ENCODE measurements at places on chromosomes 7 and 10.
A peak's percentile ranks its signal among the peaks of the same experiment; 100 is the strongest.

- DNase-seq: no peak
These were observed 341.6 kb downstream of the RNLS start for GRCh38 chr10:88241501-88241900.

GRCh38 chr7:51126324-51126723 lies 190.3 kb downstream of the COBL start:
- no peak for DNase-seq

GRCh38 chr7:29748286-29749099 lies 57.8 kb upstream of the WIPF3 start:
- DNase-seq: peak; percentile 67

GRCh38 chr10:57506414-57507094 lies 761.1 kb downstream of the IPMK start:
- DNase-seq: no peak

- DNase-seq: no peak
These were observed 609.7 kb downstream of the PTPRN2 start for GRCh38 chr7:157977717-157978496.

DNA sequence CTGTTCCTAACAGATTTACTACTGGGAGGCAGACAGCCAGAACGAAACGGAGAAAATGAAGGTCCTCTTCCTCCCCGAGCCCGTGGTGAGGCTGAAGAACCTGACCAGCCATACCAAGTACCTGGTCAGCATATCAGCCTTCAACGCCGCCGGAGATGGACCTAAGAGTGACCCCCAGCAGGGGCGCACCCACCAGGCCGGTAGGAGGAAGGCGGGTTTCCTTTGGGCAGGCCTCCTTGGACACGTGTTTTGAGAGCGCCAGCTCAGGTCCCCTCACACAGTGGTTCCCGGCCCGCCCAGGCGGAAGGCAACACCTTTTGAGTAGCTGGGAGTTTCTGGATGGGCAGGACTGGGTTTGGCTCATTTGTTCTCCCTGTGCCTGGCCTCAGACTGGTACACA lies 474.0 kb upstream of the FOXK1 start:
- DNase-seq: no peak

DNA sequence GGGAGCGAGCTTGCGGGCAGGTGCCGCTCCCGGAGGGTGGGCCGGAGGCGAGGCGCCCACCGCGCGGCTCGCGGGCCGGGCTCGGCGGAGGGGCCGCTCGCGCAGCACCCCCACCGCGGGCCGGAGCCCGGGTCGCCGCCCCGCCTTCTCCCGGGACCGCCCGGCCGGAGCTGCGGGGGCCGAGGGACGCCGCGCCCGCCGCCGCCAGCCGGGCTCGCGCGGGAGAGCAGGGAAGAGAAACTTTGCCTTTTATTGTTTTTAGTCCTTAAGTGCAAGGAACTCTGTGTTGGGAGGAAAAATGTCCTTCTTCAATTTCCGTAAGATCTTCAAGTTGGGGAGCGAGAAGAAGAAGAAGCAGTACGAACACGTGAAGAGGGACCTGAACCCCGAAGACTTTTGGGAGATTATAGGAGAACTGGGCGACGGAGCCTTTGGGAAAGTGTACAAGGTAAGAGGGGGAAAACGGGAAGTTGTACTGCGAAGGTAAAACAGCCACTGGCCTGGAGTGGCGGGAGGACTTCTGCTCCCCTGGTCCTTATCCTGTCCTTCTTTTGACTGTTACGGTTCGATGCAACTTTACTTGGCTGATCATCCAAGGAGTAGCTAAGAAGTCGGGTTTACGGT lies 620 bp downstream of the SLK start:
- DNase-seq: peak; percentile 81

- DNase-seq: no peak
These were observed 166.5 kb upstream of the GNAI1 start for GRCh38 chr7:79968077-79968648.

GRCh38 chr7:110157631-110158362 lies 933.1 kb upstream of the LRRN3 start:
- no peak for DNase-seq

- no peak for DNase-seq
These were observed 370.5 kb upstream of the NPVF start for GRCh38 chr7:25598765-25599164.

DNA sequence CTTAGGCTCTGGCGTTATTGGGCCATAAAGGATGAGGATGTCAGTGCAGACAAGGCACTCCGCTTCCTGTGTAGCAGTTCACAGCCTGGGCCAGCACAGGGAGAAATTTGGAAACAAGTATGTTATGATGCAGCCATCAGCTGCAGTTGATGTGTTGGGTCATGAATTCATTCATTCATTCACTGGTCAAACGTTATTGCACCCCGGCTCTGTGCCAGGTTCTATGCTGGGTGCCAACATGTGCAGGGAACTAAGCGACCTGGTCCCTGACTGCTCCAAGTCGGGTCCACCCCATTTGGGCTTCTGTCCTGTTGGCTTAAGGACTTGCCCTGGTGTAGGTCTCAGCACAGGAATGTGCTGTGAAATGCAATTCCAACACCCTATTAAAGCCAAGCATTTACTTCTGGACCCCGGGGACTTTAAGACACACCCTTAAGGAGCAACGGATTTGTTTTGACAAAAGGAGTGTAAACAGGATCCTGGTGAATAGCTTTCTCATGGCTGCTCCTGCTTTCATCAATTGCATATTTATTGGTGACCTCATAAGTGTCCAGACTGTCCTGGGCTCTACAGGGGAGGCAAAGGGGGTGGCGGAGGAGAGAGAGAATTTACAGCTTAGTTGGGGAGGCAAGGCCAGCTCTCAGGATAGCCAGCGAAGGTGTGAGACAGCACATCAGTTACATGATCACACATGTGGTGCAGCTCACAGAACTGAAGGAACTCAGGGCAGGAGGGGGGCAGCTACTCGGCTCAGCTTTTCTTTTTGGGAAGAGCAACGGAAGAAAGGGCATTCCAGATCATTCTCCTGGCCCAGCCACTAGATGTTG lies 158.6 kb downstream of the GRK5 start:
- no peak for DNase-seq

- DNase-seq: peak; percentile 85
These were observed 90.7 kb upstream of the KIAA1217 start for GRCh38 chr10:24118246-24118645.

GRCh38 chr10:87598700-87599099 lies 61.0 kb upstream of the PAPSS2 start:
- DNase-seq: no peak

- DNase-seq: no peak
These were observed 20.3 kb upstream of the PCBD1 start for GRCh38 chr10:70908406-70909296.

- no peak for DNase-seq
These were observed 42.4 kb downstream of the INSIG1 start for GRCh38 chr7:155340071-155340531.

DNA sequence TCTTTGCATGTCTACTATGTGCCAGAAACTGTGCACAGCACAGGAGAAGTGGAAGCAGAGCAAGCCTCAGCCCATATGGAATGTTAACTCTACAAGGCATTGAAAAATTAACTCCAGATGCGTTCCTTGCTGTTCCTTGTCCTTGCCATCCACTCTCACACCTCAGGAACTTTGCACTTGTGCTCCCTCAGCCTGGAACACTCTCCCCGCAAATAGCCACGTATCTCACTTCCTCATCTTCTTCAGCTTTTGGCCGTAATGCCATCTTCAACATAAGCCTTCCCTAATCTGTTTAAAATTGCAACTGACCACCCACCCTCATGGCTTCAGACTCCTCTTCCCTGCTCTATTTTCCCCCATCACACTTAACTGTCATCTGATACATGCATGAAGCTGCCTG lies 83.2 kb upstream of the CAPZA2 start:
- DNase-seq: no peak

DNA sequence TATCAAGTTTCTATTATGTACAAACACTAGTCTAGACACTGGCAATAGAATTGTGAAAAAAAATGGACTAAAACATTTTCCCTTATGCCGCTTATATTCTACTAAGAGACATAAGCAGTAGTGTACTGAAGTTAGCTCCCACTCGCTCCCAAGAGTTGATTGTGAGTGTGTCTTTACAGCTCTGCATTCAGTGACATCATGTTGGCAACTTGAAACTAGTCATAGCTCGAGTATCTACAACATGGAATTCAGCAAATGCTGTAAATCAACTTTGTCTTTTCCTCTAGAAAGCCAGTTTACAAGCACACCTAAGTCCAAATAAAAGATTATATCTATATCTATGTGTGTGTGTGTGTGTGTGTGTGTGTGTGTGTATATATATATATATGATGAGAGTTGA lies 58.8 kb upstream of the MAGI2 start:
- no peak for DNase-seq

DNA sequence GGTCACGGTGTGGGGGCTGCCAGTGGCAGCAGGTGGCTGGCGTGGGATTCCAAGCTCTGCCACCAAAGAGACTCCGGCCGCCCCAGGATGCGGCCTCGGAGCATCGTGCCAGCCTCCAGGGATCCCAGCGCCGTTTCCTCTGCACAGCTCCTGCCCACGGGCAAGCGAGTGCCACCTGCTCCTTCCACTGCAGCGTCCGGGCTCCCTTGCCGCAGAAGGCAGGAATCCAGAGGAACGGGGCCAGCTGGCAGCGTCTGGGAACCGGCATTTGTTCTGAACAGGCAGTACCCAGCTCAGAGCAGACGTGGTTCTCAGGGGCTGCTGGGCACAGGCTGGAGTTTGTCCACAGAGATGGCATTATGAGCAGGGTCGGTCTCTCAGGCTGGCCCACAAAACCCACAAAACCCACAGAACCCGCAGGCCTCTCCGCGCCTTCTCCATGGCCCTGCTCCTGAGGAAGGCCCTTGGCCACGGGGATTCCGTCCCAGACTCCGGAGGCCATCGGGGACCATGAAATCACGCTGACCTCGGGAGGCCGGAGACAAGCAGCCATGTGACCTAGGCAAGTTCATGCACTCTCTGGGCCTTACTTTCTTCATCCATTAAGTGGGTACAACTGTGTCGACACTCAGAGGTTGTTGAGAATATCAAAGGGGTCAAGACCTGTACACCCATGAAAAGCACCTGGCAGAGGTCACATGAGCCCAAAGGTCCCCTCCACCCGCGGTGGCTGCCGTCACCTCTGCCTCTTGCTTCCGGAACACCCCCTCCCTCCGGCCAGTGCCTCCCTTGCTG lies 72.1 kb upstream of the TNRC18 start:
- DNase-seq: no peak

DNA sequence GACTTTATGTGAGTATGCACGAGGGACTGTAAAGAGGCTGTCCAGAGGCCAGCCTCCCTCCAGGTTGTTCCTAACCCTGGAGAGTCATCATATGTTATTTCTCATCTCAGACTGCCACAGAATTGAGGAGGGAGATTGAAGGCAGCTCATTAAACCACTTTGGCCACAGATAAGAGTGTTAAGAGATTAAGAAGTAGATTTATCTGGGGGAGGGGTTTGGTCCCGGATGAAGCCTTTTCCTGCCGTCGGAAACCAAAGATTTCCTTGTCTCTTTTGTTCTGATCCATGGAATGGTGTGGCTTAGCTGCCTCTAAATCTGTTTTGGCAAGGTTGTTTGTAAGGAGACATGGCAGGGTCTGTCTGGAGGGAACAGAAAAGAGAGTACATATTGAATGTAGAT lies 338.8 kb downstream of the AUTS2 start:
- DNase-seq: no peak

- DNase-seq: no peak
These were observed 116.7 kb downstream of the REEP3 start for GRCh38 chr10:63637901-63638327.

DNA sequence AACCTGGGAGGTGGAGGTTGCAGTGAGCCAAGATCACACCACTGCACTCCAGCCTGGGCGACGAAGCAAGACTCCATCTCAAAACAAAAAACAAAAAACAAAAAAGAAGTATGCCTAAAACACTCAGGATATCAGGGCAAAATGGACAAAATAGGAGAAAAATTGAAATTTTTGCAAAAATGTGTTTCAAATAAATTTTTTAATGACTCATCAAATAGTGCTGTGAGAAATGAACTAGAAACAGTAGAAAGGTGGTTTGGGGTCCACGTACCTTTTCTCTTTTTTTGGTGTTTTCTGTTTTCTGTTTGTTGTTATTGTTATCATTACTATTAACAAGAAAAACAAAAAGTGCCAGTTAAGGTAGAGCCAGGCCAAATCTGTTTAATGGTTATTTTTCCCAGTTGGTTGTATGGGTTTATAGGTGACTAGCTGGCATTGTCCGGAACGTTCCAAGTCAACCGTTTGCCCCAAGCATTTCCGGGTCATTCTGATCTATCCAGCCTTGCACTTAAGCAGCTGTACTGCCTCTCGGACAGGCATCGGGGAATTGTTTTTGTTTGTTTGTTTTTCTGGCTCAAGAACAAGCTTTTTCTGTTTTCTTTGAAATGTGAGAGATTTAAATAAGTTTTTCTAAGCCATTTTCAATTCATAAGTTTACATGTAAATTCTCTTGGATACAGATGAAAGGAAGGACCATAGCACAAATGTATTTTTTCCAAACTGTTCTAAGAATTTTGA lies 157.0 kb upstream of the NEBL start:
- no peak for DNase-seq

DNA sequence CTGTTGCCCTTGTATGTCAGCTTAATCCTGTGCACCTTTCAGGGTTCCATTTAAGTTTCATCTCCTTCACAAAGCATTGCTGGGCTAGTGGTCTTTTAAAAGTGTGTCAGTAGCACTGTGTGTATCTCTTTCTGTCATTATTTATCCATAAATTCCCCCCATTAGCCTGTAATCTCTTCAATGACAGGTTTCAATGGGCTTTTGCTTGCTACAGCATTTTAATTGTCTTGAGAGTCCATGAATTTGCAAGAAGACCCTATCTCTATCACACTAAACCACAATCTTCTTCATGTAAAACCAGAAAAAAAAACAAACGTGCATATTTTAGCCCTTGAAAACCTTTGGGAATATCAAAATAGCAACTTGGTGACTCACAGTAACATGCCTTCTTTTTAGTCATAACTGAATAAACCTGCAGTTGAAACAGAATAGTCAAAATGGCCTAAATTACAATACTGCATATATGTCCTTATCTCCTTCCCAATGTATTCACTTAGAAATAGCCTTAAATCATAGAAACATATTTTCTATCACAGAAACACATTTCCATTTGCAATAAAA lies 118.6 kb downstream of the PON1 start:
- DNase-seq: no peak

GRCh38 chr7:118350260-118350659 lies 125.8 kb downstream of the ANKRD7 start:
- no peak for DNase-seq

DNA sequence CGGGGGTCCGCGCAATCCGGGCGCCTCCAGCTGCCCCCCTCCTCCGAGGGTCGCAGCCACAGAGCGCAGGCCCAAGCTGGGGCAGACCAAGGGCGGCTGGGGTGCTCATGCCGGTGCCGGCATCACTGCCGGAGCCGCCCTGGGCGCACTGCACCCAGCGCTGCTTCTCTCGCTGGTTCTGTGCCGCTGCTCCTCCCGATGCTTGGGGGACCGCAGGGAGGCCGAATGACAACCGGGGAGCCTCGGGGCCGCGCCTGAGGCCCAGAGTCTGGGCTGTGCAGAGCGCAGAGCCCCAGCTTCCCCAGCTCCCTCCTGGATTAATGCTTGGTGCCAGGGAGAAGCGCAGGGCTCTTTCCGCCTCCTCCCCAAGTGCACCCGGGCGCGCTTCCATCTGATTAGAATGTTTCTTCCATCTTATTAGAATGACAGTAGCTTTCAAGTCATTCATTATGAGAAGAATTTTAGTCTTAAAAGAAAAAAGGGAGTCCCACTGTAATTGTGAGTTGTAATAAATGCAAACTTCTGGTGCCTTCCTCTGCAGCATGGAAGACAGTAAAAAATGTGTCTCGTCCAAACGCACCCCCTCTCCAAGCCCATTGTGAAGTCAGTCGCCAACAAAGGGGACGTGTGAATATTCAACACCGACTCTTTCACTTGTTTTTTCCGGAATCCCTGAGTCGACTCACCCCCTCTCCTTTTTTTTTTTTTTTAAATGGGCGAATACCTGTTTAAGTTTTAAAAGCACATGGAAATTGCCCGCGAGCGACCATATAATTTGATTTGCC lies 19.5 kb upstream of the PTF1A start:
- DNase-seq: peak; percentile 48
